Psoas muscle (tissue), 8 donors: ENCODE measurements at places on chromosomes 16 and 17.
A peak's percentile ranks its signal among the peaks of the same experiment; 100 is the strongest.

DNA sequence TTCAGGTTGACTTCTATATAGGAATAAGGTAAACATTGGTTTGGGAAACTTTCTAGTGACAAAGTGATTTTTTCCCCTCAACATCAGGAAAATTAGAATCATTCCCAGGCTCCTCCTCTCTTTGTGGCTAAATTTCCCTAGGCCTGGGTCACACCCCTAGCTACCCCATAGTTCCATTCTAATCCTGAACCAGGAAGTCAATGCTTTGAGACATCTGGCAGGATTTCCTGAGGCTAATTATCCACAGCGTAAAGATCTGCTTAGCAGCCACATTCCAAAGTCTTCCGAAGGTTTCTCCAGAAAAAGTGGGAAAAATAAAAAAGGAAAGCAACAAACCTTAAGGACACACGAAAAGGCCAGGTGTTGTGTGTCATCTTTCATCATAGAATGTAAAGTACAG is 60.3 kb upstream of the CORO6 start:
- DNase-seq = no peak

DNA sequence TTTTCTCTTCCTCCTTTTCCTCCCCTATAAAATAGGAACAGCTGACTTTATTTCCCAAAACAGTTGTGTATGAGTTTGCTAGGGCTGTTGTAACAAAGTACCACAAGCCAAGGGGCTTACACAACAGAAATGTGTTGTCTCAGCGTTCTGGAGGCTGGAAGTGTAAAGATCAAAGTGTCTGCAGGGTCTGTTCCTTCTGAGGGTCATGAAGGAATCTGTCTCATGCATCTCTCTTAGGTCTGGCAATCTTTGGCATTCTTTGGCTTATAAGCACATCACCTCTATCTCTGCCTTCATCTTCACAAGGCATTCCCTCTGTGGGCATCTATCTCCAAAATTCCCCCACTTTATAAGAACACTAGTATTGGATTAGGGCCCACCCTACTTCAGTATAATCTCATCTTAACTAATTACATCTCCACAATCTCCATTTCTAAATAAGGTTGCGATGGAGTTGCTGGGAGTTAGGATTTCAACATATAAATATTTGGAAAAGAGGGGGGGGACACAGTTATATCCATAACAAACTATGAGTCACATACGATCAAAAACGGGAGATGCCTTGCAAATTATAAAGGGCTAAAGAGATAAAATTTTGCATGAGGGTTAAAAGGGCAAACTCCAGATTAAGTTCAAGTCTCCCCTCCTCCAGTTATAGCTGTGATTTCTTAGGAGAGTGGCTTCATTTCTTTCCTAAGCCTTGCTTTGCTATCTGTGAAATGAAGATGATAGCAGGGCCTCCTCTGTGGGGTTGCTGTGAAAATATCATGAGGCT is 109.7 kb downstream of the VAT1L start:
- no peak for DNase-seq

GRCh38 chr17:64385187-64386083 is 5.2 kb downstream of the PECAM1 start:
- peak; percentile 67 for DNase-seq

GRCh38 chr16:29982560-29983419 is 9.1 kb downstream of the TAOK2 start:
- no peak for DNase-seq

DNA sequence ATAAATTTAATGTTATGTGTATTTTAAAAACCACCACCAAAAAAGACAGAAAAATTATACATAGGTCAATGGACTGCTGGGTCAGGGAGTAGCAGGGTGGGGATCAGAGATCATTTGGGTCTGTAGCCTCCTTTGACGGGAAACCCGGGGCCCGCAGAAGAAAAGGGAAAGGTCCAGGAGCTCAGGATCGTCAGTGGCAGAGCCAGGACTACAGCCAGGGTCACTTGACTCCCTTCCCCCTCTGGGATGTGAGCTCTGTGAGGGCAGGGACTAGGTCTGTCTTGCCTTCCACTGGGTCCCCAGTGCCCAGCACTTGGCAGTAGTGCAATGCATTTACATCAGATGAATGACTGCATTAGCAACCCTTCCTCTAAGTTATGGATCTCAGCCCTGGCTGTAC is 62.1 kb downstream of the TOM1L2 start:
- no peak for DNase-seq

GRCh38 chr17:29376667-29377270 is 13.4 kb upstream of the TAOK1 start:
- no peak for DNase-seq

DNA sequence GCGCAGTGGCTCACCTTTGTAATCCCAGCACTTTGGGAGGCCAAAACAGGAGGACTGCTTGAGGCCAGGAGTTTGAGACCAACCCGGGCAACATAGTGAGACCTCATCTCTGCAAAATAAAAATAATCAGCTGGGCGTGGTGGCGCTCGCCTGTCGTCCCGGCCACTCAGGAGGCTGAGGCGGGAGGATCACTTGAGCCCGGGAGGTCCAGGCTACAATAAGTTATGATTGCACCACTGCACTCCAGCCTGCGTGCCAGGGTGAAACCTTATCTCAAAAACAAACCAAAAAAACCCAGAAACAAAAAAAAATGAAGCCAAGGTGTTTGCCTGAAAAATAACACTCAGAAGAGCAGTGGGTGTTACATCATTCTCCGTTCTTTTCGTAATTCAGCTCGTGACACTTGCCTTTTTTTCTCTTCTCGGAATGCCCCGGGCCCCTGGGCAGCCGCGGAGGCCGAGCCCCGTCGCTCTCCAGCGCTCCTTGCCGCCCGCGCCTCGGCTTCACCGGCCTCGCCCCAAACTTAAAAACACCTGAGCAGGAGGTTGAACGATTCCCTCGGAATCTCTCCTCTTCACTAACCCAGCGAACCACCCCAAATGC is 17.0 kb downstream of the PRCD start:
- DNase-seq = no peak

DNA sequence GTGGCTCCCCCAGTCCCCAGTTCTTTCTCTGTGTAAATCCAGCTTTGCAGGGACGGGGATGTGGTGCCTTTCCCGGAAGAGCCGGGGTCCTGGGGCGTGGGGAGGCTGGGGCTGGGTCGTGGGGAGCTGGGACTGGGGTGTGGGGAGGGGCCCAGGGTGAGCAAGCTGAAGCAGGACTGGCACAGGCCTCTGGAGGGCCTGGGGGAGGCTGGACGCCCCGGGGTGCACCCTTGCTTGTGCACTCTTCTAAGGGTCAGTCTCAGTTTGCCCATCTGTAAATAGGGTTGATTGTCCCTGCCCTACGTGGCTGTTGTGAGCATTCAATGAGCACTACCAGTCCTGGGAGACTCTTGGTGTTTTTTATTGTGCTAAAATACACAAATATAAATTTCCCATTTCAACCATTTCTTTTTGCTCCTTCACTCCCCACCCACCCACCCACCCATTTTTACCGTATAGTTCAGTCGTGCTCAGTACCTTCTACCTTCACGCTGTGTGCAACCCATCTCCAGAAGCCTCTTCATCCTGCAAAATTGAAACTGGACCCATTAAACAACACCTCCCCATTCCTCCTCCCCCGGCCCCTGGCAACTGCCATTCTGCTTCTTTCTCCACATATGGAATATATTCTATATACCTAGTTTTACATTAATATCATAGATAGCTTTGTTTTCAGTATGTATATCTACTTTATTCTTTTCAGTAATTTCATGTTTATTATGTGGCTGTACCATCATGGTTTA is 7.8 kb upstream of the TBC1D3B start:
- DNase-seq = no peak

DNA sequence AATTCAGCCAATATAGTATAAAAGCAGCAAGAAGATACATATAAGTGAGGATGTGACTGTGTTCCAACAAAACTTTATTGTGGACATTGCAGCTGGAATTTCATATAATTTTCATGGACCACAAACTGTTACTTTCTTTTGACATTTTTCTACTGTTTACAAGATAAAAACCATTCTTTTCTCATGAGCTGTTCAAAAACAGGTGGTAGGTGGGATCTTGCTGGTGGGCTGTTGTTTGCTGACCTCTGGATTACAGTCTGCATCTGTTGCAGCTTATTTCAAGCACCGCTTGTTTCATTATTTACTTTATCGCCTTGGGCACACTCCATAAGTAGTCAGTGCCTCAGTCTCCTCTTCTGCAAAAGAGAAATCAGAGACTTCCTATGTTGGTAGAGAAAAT is 99.5 kb downstream of the CDH13 start:
- DNase-seq = no peak

DNA sequence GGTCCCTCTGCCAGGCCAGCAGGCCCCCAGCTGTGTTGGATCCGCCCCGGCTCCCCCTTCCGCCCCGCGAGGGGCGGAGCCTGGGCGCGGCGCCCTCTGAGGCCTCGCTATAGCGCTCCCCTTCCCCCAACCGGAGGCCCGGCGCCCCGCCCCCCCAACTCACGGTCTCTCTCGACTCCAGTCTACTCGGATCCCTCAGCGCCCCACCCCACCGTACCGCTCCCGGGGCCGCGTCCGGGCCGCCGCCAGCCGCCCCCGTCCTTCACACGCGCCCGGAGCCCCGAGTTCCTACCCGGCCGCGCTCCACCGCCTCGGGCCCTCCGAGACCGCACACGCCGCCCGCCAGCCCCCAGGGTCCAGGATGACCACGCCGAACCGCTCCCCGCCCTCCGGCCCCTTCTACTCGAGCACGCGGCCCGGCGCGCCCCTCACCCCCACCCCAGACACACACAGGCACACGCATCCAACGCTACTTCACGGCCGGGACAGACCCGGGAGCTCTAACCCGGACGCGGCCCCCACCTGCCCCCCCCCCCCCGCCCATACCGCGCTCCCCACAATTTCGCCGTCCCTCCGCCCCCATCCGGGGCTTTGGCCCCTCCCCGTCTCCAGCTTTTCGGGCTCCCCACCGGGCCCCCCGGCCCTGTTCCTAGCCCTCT is 1.4 kb downstream of the PHF23 start:
- DNase-seq = peak; percentile 89

DNA sequence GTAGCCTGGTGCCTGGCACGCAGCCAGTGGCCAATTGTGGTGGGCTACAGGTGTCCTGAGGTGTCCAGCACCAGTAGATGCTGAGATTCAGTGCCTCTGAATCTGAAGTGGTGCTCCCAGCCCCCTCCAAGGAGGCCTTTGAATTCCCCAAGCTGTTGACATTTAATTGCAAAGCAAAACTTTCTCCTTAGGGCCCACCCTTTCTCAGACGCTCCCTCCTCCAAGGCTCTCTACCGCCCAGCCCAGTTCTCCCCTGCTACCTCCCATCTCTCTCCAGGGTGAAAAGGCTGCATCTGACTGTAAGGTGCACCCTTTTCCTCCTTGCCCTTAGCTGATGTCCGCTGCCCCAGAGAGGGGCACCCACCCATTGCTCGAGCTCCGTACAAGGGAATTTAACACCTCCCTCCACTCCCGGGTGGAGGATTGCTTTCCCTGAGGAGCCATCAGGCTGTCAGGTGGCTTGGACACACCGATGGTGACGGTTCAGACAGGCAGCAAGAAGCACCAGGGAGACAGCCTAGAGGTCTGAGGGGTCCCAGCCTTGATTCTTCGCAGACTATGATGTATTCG is 1.7 kb downstream of the BEAN1 start:
- no peak for DNase-seq

GRCh38 chr17:58677194-58677880 is 14.5 kb downstream of the TEX14 start:
- DNase-seq = no peak

GRCh38 chr17:74945543-74945942 is 9.8 kb downstream of the OTOP3 start:
- DNase-seq = no peak

DNA sequence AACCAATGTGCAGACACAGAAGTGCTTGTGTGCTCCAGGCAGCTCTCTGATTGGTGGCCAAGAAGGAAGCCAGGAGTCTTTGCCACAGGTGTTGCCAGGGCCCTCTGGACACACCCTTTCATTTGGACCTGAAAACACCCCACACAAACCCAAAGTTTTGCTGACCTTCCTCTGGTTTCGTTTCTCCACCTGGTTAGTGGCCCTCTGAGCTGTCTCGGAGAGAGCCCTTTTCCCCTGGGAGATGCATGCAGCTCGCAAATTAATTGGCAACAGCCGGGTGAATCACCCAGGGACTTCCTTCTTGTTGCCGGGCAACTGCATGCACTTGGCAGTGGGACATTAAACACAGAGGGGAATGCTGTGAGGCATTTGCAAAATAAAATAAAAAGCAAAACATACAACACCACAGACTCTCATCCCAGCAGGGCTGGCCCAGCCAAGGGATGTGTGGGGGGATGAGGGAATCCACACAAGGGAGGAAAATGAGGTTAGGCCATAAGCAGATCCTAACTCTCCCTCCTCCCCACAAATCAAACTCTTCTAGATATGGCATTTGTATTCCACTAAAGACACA is 286.6 kb downstream of the SOX9 start:
- DNase-seq = peak; percentile 64

GRCh38 chr16:49498666-49499413 is 125.2 kb downstream of the C16orf78 start:
- DNase-seq = peak; percentile 46

GRCh38 chr17:77872199-77872598 is 86.3 kb upstream of the TNRC6C start:
- no peak for DNase-seq

GRCh38 chr17:21482189-21482865 is 106.2 kb downstream of the KCNJ12 start:
- DNase-seq = no peak

DNA sequence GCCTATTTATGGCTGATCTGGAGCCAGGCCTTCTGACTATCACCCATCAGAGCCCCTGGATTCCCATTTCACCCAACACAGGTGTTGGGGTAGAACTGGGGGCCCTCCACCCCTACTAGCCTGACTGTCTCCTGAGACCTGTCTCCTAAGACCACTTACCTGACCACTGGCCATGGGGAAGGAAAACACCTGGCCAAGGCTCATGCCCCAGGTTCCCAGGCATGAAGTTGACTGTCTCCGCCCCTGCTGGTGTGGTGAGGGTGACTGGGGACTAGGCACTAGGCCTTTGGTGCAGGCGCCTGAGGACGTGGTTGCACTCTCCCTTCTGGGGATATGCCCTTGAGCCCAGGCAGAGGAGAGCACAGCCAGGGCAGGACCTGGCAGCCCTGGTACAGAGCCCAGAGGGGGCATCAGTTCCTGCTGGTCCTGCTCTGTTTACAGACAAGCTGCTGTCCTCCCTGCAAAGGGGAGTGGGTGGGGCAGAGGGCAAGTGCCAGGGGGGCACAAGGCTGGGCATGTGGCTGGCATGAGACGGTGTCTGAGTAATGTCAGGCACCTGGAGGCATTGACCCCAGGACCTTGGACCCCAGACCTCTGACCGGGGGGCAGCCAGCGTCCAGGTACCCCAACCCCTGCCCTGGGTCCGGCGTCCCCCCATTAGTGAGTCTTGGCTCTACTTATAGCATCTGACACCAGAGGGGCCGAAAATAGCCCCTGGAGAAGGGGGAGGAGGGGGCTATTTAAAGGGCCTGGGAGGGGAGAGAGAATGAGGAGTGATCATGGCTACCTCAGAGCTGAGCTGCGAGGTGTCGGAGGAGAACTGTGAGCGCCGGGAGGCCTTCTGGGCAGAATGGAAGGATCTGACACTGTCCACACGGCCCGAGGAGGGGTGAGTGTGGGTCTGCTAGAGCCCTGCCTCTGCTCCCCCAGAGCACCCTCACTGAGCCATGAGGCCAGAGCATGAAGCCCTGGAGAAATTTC is at the start of gene TCAP:
Gene TCAP (plus strand): TSS at position 769 of the 981 bp plus-strand sequence. CDS start 11 bp downstream, at position 780.
- DNase-seq = no peak

GRCh38 chr17:62062944-62063343 is 2.1 kb downstream of the MED13 start:
- DNase-seq = no peak

GRCh38 chr17:61485067-61485775 is 33.0 kb downstream of the TBX4 start:
- DNase-seq = no peak

- DNase-seq = no peak
Observed at GRCh38 chr16:85611194-85611443, 2.0 kb upstream of the GSE1 start.
